ENCODE measurements at places on chromosomes 13 and 19. TPM values are rescaled to one million over a fixed set of nuclear protein-coding genes. Genes with fewer than 3 reads are reported as not detected.
A peak's percentile ranks its signal among the peaks of the same experiment; 100 is the strongest.

DNA sequence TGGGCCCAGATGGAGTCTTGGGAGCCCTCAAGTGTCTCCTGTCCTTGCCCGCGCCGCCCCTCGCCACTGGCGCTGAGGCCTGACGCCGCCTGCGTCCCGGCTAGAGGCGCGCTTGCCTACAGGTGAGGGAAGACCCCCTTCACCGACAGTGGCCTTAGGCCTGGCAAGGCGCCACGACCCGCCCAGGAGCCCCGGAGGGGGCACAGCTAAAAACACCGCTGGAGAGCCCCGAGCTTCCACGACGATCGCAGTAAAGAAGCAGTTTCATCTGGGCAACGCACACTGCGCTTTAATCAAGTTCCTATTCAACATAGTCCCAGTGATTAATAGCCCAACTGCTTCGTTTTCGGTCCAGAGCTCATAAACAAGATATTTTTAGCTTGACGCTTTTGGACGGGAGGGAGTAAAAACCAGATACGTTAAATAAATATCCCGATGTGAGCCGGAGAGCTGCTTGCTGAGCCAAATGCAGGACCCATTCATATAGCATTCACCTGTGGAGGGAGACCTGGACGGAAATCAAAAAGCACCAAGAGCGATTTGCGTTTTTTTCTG lies 1.5 kb upstream of the CEBPA start:
- no peak for DNase-seq

GRCh38 chr19:11663181-11663591 lies 65.9 kb downstream of the ZNF627 start:
- DNase-seq, result no peak

DNA sequence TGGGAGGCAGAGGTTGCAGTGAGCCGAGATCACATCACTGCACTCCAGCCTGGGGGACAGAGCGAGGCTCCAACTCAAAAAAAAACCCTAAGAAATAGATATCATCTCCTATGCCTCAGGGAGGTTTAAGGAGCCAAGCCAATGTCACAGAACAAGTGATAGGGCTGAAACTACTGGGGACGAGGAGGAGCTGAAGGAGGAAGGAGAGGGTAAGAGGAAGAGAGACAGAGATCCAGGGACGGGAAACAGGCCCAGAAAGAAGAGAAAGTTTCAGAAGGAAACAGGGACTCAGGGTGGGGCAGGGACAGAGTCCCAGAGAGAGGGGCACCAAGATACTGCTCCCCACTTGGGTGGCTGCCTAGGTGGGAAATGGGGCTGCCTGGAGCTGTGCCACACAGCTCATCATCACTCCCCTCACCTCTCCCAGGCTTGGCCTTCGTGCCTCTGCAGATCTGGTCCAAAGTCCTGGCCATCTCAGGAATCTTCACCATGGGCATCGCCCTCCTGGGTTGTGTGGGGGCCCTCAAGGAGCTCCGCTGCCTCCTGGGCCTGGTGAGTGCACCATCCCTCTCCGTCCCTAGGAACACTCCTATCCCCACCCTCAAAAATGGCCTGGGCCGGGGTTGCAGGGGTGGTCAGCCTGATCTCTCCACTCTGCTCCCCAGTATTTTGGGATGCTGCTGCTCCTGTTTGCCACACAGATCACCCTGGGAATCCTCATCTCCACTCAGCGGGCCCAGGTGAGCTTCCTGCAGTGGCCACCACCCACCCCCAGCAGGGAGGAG lies 1.5 kb downstream of the CD37 start:
- DNase-seq, result peak; percentile 67

GRCh38 chr13:40515702-40516101 lies 150.7 kb downstream of the FOXO1 start:
- no peak for DNase-seq

DNA sequence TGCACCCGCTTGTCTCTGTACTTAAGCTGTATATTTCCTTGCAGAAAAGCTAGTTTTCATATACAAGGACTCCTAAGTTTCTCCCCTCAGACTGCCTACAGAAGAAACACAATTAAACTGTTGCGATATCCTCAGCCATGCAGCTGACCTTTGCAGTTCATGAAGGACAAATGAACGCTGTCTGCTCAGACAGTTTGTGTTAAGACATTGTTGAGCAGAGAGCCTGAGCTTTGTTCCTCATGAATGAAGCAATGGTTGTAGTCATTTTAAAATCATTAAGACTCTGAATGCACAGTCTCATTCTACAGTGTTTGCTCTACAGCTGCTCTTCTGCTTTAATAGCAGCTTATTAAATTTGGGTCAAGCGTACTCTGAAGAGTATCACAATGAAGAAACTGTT lies 23.2 kb upstream of the MAB21L1 start:
- no peak for DNase-seq

DNA sequence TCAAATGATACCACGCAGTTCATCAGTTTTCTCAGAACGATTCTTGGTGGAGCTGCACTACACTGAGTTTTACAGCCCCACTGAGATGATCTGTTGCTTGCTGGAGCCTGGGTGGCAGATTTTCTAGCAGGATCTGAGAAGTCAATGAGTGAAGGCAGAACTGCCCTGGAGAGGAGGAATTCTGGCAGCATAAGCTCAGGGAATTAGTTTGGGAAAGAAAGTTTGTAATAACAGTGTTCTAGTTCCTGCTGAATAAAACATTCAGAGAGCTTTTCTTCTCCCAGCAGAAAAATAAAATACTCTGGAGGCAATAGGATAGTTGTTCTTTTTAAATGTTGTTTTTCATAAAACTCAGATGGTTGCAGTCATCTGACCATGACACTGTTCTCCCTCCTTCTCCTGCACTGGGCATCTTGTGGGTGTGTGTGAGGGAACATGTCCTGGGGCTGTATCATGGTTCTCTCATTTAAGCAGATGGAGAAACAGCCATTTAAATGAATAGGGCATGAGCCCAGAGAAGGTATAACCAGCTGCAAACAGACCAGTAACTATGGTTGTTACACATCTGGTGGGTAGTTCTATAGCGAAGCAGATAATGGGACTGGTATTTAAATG lies 29.6 kb downstream of the OLFM4 start:
- DNase-seq, result no peak

GRCh38 chr19:54882758-54883157 lies 8.7 kb downstream of the FCAR start:
- DNase-seq, result no peak

GRCh38 chr19:6473647-6474046 lies 7.9 kb downstream of the DENND1C start:
- no peak for DNase-seq

DNA sequence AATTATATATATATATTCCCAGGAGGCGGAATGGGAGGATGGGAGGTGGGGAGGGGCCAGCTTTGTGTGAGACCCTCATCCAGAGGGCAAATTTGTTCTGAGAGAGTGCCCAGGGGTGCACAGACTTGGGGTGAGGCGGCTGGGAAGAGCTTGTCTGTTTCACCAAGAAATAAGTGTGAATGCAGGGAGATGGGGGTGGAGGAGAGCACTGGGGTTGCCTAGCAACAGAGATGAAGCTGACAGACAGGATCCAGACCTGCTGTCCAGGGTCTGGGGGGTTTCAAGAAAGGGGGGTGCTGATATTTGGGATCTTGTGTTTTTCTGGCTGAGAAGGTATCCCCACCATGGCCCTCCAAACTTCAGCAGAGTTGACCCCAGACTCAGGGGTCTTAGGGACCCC lies 18.6 kb upstream of the TNFAIP8L1 start:
- DNase-seq, result no peak

DNA sequence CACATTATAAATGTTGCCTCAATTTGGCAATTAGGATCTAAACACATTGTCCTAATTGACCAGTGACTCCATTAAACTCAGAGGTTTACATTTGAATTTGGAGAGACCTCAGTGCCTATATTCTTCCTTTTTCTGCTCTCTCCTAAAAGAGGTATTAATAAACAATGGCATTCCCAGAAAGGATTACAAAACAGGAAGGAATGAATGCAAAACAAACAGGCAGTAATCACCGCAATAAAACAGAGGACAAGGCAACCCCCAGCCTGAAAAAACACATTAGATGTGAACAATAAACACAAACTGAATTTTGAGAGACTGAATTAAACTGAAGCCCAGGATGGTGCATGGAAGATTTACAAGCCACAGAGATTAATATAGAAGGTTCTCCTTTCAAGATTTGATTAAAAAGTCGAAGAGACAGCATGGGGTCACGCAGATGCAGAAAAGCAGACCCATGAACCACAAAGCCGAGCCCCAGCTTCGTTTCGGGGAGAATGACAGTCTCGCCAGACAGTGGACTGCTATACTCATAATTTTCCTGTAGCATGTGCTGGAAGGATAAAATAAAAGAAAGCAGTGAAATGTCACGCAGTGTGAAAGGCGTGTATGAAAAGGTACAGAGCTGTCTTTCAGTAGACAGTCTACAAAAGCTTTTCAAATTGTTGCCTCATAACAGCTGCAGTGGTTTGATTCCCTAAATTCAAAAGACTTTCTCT lies 503.0 kb downstream of the LIG4 start:
- DNase-seq, result no peak

- DNase-seq, result no peak
Observed at GRCh38 chr13:72521940-72522661, 205.3 kb downstream of the MZT1 start.

DNA sequence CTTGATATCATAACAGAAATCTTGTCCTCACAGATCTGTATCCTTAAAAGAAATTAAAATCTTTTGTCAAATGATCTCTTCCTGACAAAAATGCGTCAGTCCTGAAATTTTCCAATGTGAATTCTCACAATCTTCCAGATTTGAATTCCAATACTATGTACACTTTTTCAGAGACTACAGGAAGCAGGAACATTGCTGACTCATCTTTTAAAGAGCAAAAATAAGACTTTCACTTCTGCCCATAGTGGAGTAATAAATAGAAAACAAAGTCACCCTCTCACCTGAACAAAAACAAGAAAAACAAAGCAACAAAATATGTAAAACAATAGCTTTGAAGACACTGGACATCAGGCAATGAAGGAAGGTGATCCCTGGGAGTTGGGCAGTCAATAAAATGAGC lies 167.0 kb upstream of the IPO5 start:
- DNase-seq, result no peak

GRCh38 chr13:30829145-30829832 lies 76.8 kb upstream of the MEDAG start:
- DNase-seq, result no peak

DNA sequence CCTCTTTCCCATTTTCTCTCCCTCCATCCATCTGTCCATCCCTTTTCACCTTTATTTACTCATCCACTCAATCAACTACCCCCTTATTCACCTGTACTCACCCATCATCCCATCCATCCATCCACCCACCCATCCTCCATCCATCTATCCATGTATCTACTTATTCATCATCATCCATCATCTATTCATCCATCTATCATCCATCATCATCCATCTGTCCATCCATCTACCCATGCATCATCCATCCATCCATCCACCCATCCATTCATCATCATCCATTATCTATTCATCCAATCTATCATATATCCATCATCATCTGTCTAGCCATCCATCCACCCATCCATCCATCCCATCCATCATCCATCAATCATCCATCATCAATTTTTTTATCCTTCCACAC lies 48.3 kb upstream of the ZNF536 start:
- no peak for DNase-seq

GRCh38 chr13:84479656-84480055 lies 597.4 kb upstream of the SLITRK1 start:
- no peak for DNase-seq

GRCh38 chr13:95734124-95734523 lies 57.2 kb downstream of the DNAJC3 start:
- DNase-seq, result no peak

The STXBP2 gene
- 22.5 TPM for total RNA-seq

The KLK8 gene
- not detected for total RNA-seq

The CYP2S1 gene
- total RNA-seq, result 1.4 TPM

The ZNF729 gene
- total RNA-seq, result not detected
